ENCODE measurements at places on chromosomes 12 and 14.

DNA sequence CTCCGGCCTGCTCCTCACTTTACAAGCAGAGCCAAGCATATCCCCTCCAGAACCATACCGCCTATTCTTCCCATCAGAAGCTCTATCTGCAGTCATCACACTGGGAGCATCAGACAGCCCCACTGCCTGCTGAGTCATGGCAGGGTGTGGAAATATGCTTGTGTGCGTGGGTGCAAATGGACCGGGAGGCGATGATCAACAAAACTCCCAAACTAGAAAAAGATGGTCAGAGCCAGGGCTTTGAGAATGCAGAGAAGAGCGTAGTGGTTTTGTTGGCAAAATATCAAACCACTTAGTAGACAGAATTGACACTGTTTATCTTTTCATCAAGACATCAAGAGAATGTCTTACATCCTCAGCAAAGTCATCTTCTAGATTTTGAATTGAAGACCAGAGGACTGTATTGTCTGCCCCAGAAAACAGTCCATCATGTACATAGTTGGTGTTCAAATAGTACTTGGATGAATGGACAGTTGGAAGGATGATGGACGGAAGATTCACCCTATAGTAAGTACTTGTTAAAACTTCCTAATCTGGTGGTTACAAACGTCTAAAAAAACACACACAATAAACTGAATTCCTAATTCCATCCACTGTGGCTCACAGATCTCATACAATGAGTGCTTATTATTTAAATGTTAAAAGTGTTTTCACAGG is 54.9 kb downstream of the VWF start:
- no peak for DNase-seq

DNA sequence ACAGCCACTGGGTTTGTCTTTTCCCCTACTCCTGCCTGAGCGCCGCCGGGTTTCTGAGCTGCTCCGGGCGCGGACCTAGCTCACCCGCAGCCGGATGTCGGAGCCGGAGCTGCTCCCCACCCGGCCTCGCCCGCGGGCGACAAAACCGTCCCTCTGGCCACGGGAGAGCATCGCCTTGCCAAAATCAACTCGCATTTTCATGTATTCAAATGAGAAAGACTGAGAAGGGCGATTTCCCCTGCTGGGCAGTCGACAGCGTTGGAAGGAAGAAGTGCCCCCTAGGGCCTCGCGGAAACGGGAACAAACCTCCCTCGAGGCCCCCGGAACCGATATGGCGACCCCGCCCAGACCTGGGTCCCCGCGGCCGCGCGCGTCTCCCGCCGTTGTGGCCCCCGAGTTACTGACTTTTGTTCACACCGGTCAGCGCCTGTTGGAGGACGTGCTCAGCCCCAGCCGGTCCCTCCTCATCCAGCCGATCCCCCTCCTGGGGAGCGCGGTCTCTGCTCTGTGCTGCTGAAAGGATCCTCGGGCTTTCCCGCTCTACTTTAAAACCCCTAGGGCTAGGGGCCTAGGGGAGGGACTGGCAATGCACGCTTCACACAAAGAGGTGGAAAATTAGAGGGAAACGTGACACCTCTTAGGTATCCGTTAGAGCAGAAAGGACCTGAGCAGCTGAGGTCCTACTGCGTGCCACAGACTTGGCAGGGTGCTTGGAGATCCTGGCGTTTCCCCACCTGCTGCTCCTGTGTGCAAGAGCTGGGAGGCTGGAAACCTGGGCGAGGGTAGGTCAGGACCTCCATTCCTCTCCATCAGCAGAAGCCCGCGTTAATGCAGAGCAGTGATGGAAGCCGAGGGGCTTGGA is 4.3 kb downstream of the TTC6 start:
- DNase-seq: no peak

- DNase-seq: peak; percentile 77
Observed at GRCh38 chr12:25276199-25276937, 25.6 kb upstream of the KRAS start.

DNA sequence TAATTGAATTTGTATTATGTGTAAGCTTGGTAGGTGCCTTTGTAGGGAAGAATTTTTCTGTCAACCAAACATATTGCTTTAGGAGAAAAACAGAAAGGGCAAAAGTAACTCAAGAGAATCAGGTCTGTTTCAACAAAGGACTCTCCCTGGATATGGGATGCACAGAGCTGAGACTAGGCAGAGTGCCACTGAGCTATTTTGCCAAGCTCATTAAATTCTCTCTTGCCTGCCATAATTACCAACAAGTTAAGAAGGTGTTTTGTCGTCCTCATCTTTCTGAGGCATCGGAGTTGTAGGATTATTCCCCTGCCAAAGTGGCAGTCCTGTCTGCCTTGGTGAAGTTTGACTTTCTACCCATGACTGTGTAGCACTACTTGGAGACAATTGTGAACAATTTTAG is 438.9 kb upstream of the SEL1L start:
- no peak for DNase-seq

GRCh38 chr12:54561164-54561563 is 11.8 kb downstream of the PDE1B start:
- no peak for DNase-seq

DNA sequence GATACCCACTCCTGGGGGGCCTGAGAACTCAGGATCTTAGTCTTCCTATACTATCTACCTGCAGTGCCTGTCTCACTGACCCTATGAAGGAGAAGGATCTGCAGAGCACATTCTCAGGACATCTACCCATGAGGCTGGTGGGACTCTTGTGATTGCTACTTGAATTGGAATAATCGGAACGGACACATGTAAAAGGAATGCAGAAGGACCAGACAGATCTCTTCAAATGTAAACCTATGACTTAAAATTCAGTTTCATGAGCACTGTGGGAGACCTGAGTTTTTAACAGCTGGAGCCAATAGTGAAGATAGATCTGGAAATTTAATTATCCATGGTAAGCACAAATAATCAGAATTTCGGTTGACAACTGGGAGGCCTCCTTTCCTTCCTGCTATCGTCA is 35.2 kb upstream of the CPSF6 start:
- no peak for DNase-seq

- DNase-seq: peak; percentile 78
Observed at GRCh38 chr12:5808981-5809380, 136.1 kb downstream of the ANO2 start.

DNA sequence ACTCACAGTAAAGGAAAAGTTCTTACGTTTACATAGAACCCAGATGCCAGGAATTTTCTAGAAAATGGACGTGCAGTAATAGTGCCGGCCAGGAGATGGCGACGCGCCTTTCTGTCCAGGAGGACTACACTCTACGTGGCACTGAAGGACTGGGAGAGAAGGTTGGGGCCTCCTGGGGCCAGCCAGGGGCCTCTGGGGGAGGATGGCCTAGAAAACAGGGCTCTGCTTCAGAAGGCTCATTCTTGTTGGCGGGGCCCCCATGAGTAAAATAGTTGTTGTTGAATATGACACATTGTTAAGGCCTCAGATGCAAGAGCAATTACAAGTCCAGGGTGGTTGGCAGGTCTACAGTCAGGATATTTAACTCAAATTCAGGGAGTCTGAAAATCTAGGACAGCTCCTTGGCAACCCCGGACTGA is 120.1 kb upstream of the MAX start:
- no peak for DNase-seq

DNA sequence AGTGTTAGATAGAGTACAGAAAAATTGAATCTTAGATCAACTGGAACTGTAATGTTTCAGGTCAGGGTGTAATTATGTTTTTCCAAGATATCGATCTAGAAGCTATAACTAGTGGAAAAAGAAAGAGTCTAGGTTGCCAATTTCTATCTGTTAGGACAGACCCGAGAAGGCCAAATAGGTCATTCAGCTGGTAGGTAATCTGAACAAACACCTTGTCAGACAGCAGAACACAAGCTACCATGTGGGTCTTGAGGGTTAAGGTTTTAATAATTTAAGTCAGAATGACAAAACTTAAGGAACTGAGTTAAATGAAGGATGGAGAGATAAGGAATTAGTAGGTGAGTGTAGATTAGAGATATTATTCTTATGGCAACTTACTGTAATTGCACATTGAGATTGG is 44.9 kb upstream of the KCNMB4 start:
- DNase-seq: no peak

DNA sequence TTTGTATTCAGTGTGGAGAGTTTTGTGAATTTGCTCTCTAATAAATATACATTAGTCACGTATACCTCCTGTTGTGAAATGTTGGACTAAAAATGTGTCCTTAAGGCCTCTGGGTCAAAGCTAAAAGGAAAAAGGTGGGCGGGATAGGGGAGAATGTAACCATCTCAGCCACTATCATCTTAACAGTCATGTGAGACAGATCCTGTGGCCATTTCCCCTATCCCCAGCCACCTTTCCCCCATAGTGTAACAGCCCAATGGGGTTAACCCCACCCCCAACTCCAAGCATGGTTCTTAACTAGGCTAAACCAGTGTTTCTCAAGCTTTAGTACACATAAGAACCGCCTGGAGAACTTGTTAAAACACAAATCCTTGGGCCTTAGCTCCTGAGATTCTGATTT is 6.5 kb upstream of the ITPR2 start:
- no peak for DNase-seq

DNA sequence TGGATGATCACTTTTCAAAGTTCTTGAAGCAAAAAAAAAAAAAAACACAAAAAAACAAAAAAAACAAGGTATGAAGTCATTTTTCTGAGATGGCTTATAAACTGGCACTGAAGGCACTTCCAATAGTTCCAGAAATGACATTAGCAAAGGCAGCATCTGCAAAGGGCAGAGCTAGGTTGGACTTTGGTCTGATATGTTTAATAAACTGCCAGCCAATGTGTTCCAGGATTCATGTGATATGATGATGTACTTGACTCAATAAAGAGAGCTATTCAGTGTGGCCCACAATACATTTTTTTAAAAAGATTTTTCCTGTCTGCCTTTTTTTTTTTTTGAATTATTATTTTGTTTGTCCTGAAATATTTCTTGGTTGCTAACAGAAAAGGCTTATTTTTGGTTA is 79.6 kb downstream of the VRK1 start:
- no peak for DNase-seq

DNA sequence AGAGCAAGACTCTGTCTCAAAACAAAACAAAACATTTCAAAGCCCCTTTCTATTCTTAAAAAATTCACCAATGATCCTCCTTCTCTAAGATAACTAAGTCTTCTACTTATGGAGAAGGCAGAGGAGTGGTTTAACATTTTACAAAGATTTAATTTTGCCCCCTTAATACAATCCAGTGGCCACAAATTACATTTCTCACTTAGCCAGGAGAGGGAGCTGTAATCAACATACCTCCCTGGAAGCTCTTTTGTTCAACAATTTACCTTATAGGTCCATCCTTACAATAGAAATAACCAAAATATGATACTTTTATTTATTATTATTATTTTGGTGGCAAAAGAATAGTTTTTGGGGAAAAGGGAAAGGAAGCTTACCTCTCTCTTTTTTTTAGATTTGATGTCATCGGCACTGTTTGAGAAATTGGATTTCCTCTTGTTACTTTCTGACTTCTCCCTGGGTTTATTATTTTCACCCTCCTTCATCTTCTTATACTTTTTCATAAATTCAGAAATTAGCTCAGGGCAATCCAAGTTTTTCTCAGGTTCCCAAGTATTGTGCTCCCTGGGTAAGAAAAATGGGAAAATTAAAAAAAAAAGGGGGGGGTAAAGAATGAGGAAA is 28.1 kb downstream of the CBX5 start:
- DNase-seq: peak; percentile 33

DNA sequence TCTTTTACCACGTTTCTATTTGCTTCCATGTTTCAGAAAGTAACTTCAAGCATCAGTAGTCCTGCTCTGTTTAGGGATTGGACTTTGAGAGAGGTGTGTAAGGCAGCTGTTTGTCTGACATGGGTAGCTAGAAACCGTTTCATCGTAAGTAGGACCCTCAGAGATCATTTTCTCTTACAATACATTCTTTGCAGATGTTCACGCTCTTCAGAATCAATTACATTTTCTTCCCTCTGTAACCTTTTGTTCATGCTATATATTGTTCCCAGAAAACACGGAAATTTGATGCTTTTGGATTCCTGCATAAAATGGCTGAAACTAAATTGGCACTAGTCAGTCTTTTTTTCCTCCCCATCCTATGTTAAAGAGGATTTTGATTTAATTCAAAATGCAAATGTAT is 62.6 kb upstream of the AEBP2 start:
- DNase-seq: no peak

DNA sequence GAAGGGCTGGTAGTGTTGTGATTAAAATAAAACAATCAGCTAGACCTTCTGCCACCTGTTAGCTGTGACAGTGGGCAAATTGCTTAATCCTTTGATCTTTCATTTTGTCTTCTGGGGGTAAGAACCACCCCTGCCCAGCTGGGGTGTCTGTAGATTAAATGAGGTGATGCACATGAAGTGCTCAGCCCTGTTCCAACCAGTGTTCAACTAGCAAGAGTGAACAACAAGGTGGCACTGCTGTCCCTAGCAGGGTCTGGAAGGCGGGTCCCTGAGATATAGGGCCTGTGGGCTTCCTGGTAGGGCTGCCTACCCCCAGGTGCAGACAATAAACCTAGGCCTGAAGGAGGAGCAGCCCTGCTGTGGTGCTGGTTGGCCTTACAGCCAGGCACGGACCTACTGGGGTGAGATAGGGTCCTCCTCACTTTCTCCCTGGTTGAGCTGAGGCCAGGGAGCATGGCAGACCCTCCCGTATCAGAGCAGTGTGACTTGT is 60.6 kb downstream of the ARL6IP4 start:
- no peak for DNase-seq

GRCh38 chr14:37813732-37814131 is 218.3 kb downstream of the TTC6 start:
- no peak for DNase-seq

DNA sequence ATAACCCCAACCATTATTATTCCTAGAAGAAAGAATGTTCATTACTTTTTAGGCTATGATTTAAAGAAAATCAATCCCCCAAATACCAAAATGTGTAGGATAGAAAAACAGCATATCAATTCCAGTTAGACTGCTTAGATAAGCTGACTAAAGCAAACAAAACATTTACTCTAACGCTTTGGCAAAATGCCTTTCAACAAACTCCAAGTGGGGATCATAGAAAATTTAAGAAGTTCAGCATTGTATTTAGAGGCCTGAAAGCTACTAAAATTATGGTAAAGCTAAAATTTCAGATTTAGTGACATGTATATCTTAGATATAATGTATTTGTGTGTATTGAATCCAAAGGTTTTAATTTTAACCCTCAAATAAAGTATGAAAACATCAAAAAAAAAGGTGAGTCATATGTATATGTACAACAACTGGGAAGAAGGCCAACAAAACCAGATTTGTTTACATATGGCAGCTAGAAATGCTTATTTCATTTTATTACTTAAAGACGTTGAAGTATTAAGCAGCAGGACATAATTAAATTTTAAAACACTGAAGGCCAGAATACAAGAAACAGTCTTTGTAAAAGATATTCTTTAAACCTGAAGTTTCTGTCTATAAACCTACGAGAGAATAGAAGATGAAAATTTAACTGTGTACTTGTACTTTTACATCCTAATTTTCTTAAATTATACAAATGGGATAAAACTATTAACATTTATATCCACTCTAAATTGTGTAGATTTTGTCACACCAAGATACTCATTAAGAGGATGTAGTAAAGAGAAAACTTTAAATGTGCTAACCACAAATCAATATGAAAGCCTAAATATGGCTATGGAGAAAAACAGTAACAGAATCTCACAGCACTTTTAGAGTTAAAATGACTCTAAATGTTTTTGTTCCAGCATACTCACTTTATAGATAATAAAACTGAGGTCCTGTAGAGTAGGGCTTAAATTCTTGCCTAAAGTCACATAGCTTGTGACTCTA is 71.4 kb downstream of the SLC41A2 start:
- peak; percentile 35 for DNase-seq

Measured in astrocyte of the cerebellum (primary cell).